ENCODE measurements at places on chromosomes 13 and 19.

DNA sequence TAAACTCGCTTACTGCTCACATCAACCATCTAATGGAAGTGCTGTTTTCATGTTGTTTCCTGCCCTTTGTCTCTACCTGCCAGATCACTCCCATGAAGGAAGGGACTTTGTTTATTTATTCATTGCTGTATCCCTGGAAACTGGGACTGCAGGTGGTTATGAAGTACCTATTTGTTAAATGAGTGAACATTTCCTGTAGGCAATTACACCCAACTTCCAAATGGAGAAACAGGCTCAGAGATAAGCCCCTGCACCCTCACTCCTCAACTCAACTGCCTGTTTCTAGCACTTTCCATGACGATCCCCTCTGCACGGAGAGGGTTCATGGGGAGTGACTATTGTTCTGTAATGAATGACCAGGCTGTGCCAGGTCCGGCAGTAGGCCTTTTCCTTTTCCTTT is 1.9 kb upstream of the SELENOW start:
- DNase-seq, result no peak

DNA sequence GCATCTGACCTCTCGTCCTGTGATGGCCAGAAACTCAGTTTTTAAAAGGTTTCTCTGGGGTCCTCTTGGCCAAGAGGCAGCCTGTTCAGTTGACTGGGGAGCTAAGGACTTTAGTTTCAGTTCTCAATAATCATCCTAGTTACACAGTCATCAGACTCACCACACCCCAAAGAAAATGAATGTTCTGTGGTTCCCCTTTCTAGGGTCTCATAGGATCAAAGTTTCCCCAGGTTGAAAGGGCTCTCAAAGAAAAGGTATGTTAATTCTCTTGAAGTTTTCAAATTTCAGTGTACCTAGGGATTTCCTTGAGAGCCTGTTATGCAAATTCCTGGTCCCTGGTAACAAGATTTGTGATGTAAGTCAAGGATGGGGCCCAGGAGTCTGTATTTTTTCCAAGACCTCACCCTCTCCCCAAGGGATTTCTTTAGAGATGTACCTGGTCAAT is 94.9 kb downstream of the FAM216B start:
- no peak for DNase-seq

DNA sequence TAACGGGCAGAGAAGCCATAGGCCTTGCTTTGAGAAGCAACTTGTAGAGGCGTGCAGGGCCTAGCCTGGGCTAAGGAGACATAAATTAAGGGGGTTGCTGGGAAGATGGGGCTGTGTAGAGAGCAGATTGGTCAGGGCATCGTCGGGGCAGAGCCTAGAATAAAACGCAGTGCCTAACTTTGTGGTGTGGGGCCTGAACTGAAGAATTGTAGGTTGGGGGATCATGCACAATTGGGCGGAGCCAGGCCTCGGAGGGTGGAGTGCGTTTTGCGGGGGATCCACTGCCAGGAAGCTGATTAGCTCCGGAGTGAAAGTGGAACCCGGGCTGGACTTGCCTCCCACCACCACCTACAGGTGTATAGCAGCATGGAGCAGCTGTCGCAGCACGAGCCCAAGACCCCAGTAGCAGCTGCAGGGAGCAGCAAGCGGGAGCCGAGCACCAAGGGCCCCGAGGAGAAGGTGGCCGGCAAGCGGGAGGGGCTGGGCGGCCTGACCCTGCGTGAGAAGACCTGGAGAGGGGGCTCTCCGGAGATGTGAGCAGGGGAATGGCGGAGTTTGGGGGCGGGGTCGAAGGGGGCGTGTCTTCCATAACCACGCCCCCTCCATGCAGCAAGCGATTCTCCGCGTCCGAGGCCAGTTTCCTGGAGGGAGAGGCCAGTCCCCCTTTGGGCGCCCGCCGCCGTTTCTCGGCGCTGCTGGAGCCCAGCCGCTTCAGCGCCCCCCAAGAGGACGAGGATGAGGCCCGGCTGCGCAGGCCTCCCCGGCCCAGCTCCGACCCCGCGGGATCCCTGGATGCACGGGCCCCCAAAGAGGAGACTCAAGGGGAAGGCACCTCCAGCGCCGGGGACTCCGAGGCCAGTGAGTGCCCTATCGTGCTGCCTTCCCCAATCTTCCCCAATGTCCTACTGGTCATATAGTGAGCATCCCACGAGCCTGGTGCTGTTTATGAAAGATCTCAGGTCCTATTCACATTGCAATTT is 13.8 kb downstream of the DNASE2 start:
- DNase-seq, result no peak

- DNase-seq, result no peak
Measured at GRCh38 chr13:101915331-101915730, 462.9 kb downstream of the ITGBL1 start.

- DNase-seq, result no peak
Measured at GRCh38 chr19:11247391-11247790, 8.0 kb downstream of the ANGPTL8 start.

DNA sequence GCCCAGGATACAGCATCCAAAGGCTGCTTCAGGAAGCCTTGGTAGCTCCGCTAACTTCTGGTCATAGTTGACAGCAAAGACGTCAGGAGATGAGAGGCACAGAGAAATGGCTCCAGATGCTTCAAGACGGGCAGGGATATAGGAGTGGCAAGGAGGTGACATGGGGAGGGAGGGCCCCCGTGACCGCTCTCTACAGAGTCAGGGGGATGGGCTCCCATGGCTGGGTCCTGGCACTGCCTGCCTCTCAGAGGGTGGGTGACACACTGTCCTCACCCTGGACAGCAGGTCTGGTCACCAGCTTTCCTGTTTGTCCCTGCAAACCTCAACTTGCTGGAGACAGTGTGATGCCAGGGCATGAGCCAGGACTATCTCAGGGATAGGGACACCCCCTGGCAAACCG is 10.3 kb upstream of the ZNF14 start:
- DNase-seq, result no peak

GRCh38 chr13:91313581-91313980 is 33.9 kb upstream of the MIR17HG start:
- DNase-seq, result no peak

DNA sequence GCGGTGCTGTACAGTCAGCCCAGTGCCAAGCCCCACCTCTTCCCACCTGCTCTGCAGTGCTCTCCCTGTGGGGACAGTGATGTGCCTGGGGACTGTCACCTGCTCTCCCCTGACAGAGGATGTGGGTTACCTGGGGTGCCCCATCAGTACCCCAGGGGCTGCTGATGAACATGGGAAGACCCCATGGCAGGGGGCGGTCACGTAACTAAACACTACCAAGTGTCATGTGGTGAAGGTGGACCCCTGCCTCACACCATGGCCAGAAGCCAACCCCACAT is 12.7 kb downstream of the KDM4B start:
- DNase-seq, result no peak

- DNase-seq, result no peak
Measured at GRCh38 chr13:37209621-37210580, 104.4 kb upstream of the CSNK1A1L start.

- no peak for DNase-seq
Measured at GRCh38 chr19:45321848-45322247, 827 bp downstream of the CKM start.

- no peak for DNase-seq
Measured at GRCh38 chr13:30504081-30504480, 38.3 kb upstream of the HMGB1 start.

DNA sequence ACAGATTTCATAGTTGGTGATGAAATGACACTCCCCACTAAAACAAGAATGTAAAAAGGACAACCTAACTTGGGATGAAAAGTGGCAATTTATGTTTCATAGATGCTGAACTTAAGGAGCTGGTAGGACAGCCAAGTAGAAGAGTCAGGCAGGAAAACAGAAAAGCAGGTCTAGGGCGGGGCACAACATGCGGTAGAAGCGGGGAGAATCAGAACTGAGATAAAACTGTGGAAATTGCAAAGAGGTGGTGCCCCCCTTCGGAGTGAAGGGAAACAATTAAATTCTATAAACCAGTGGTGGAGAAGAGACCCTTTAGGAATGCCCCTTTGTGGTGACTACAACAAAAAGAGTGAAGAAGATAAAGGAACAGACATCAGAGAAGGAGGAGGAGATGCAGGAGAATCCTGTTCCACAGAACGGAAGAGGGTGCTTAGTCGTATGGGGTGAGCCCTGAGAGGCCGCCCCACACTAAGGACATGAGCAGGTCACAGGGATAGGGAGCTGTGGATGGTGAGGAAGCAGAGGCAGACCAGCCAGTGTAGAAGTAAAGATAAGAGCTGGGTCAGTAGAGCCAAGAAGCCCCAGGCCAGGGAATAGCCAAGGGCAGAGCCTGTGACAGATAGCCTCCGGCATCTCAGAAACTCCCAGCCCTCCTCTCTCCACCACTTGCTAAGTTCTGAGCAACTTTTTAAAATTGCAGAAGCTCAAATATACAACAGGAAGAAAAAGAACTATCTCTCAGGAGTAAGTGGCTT is 100.3 kb upstream of the DOCK9 start:
- DNase-seq, result no peak

GRCh38 chr13:89816404-89816803 is 1531.1 kb upstream of the MIR17HG start:
- no peak for DNase-seq

DNA sequence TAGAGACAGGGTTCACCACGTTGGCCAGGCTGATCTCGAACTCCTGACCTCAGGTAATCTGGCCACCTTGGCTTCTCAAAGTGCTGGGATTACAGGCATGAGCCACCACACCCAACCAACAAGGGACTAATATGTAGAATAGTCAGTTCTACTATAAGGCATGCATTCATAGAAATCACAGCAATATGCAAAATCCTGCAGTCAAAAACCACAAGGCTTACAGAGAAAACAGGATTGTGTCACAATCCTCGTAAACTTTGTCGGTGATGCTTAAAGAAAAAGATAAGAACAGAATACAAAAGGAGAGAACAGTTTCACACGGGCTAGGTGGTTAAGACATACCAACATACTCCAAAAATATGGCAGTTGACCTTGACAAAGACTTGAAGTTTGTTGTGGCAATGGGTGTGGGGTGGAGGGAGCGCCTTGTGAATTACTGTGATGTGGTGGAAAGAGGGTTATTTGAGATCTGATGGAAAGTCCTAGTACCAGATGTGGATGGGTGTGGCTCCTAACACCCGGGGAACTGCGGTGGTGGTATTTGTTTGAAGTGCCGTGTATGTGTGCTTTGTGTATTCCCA is 12.4 kb downstream of the NOSIP start:
- DNase-seq, result no peak

Measured in SK-N-DZ (cell line).